NCI-H2107 (cell line): ENCODE measurements at places on chromosomes 1 and 21.

GRCh38 chr1:30061292-30062220 lies 661.8 kb downstream of the MATN1 start:
- no peak for DNase-seq

DNA sequence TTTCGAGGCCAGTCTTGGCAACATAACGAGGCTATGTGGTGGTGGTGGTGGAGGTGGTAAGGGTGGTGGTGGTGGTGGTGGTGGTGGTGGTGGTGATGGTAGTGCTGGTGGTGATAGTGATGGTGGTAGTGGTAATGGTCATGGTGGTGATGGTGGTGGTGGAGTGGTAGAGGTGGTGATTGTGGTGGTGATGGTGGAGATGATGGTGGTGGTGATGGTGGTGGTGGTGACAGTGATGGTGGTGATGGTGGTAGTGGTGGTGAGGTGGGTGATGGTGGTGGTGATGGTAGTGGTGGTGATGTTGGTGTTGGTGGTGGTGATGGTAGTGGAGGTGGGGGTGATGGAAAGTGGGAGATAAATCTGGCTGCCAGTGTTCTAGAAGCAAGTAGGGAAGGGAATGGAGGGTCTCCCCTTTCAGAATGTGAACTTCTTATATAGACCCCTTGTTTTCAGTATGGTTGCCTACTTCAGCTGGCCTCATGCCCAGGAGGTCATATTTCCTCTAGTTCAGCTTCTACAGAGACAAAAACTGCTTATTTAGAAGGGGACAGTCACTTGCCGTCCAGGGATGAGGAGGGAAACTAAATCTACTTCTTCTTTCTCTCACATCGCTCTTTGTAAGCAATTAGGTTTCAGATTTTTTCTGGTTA lies 27.5 kb downstream of the SH3BGR start:
- DNase-seq: no peak

GRCh38 chr1:204568576-204569315 lies 52.5 kb downstream of the MDM4 start:
- DNase-seq: no peak

GRCh38 chr1:177944016-177944949 lies 25.6 kb downstream of the SEC16B start:
- no peak for DNase-seq

GRCh38 chr1:213369465-213369864 lies 318.4 kb downstream of the RPS6KC1 start:
- DNase-seq: no peak

- no peak for DNase-seq
Observed at GRCh38 chr1:99674115-99675064, 28.5 kb downstream of the PALMD start.

DNA sequence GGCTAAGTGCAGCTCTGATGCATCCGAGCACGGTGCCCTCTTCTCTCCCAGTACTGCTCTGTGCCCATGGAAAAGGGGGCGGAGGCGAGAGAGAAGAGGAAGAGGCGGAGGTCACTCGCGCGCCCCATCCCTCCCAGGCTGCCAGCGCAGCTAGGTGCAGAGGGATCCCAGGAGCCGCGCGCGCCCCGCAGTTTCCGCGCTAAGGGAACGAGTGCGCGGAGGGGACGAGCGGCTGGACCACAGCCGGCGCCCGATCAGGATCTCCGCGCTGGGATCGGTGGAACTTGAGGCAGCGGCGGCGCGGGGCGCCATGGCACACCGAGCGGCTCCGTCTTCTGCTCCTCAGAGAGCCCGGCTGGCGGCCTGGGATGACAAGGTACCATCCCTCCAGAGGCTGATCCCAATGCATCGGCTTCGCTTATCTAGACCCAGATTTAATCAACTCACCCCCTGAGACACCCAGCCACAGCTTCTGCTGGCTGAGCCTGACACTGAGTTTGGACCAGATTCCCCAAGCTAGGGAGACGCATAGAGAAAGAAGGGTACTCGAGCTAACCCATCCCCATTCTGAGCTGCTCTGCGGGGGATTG lies at the start of gene PTGFR:
TSS of gene PTGFR (plus strand) at position 114 of the 590 bp plus-strand sequence. CDS start 1,770 bp downstream, outside the sequence.
- DNase-seq: no peak

DNA sequence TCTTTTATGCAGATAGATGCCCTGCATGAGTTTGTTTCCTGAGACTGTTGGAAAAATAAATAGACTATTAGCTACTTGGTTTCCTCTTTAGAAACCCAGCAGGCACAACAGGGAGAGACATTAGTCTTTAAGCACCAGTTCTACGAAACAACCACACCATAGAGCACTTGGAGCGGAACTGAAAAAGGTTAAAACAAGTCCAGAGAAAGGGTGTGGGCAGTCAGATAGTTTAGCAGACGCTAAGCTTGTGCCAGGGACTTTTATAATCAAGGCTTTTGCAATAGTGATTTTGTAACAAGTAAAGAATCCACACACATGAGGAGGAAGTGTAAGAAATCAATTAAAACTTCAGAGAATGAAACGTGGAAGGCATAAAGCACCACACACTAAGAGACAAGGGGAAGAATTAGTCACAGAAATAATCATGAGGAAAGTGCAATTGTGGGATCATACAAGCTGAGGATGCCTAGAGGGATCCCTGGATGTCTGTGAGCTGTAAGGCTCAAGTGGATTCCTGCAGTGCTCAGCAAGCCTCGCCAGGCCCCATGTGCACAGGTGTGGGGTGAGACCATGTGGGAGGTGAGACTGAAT lies 37.8 kb upstream of the TLR5 start:
- DNase-seq: no peak

- DNase-seq: no peak
Observed at GRCh38 chr21:44456214-44456914, 1.1 kb downstream of the LRRC3 start.

DNA sequence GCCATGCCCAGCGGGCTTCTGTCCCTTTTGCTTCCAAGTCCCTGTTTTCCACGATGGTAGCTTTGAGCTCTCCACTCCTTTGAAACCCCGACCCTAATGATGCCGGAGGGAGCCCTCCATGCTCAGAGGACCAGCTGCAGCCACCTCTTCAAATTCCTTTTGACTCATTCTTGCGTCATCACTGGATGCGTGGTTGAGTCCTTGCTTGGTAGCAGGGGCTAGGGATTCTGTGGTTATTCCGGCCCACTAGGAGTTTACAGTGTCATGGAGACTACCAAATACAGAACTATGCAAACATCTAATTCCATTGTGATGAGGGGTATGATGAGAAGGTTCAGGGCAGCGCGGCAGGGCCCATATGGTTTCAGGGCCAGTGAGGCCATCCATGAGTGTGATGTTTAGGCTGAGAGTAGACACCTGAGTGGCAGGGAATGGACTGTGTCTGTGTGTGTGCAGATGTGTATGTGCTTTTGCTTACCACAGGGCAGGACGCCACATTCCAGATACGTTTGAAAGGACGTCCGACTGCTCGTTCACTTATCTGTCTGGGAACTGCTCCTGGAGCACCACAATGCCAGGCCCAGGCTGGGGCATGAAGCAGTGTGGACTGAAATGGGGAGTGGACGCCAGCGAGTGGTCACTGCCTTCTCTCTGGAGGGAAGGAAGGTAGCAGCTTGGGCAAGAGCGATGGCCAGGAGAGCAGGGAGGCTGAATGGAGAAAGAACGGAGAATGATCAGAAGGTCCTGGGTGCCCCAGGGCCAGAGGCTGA lies 30.4 kb upstream of the ZBTB21 start:
- no peak for DNase-seq

DNA sequence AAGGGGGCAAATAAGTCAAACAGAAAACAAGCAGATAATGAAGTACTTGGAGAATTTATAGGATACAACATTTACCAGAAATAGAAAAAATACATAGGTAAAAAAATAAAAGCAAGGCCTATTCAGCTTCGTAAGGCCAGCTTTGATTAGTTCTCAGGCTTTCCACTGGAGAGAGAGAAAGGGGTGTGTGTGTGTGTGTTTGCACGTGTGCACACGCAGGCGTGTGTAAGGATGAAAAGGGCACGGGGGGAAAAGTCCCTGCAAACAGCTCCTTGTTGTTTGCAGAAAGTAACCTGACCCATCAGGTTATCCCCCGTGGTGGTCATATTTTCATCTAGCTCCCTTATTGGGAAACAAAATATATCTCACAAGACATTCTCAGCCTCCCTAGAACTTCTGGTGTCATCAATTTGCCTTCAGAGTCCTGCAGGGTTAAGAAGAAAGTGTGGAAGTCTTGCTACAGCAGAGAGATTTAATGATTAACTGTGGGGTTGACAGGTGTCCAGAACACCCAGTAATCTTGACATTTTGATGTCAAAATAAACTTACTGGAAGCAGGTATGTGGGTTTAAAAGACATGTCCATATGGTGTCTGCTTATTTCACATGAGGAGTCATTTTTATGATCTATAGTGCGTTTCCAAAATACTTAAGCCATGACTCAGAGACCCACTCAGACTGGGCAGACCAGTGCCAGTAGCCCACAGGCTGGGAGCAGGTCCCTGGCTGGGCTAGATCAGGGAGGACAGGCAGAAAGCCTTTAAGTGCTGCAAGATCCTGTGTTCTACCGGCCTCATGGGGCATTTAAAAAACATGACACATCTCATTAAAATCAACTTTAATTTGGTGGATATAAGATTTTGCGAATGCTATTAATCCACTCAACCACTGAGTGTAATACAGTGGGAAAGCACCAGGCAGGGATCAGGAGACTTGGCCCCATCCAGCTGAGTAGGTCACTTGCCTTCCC lies 487.6 kb upstream of the CAMK1G start:
- DNase-seq: no peak

DNA sequence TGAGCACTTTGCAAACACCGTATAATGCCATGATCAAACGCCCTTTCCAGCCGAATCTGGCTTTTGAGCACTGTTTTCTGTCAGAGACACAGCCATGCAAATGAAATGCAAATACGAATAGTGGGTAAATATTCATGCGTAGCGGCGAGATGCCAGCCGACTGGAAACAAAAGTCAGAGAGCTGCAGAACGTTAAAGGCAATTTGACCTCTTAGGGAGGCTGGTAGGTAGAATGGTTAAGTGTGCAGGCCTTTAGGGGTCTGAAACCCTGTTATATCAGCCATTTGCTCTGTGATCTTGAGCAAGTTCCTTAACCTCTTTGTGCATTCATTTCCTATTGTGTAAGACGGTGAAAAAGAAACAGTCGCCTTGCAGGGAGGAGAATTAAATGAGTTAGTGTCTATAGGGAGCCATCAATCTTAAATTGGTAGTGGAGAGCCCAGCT lies 6.5 kb upstream of the SDHB start:
- DNase-seq: no peak

GRCh38 chr1:153752072-153752471 lies 23.1 kb upstream of the SLC27A3 start:
- no peak for DNase-seq

- no peak for DNase-seq
Observed at GRCh38 chr1:50048791-50049190, 25.0 kb upstream of the AGBL4 start.

DNA sequence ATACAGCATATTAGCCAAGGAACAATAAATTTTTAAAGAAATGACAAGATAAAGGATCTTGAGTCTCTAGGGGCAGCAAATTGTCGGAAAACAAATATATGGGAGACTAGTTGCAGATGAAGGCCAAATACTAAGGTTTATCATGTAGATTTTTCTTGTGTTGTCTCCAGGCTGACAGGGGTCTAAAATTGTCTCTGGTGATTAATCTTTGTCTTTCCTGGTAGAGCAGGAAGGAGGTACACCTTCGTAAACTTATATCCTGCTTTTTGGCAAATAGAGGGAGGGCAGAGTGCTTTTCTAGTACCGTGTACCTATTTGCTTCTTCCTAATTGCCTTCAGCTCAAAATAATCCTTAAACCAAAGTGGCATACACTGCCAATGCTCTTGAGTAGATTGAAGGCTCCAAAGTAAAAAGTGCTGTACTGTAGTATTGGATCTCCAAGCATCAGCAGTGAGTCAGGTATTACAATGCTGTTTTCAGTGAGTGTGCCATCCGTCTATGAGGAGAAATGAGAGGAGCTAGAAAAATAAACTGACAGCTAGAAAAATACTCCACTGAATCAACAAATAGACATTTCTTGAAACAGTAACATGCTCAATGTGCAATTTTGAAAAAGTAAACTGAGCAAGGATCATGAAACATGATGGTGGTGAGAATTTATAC lies 1.8 kb upstream of the LEPR start:
- DNase-seq: no peak

DNA sequence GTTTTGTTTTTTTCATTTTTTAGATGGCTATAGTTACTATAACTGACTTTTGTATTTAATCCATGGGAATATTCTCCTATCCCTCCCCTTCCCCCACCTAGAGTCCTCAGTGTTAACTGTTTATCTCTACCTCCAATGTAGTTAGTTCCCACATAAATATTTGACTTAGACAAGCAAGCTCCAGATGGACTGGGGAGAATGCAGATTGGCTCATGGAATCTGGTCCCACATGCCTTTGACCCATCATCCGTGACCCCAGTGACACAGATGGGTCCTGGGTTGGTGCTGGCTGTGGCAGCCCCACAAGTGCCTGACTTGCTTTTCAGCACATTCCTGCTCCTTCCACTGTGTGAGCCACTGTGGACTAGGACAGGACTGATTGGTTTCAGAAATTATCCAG lies 41.8 kb downstream of the ATP2B4 start:
- DNase-seq: no peak

GRCh38 chr1:110897681-110898080 lies 24.7 kb downstream of the CD53 start:
- DNase-seq: no peak

GRCh38 chr1:109657970-109658369 lies 2.1 kb downstream of the GSTM4 start:
- no peak for DNase-seq
